ENCODE measurements at places on chromosomes 6 and 20.

DNA sequence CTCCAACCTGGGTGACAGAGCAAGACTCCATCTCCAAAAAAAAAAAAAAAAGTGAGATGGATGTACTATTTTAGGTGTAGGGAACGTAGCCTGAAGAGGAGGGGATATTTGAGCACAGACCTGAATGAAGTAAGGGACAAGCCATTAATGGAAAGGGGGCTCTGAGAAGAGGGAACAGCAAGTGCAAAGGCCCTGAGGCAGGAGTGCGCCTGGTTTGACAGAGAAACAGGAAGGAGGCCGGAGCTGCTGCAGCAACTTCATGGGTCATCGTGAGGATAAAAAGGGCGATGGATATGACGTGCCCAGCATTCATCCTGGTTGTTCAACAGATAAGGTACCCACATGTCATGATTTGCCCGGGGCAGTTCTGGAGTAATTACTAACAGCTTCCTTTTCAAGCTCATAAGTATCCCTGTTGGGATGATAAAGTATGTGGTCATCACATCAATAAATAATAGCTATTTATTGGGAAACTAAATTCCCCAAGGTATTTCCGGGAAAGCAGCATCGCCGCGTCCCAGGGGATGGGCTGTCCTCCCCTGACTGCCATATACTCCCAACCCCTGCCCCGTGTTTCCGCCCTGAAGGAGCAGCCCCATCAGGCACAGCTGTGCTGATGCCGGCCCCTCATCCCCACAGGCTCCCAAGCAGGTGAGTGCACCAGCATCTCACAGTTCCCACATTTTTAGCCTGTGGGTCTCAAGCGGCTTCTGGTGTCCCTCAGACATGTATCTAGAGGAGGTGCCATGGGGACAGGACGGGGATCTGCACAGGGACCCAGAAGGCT is 43.4 kb downstream of the DLGAP4 start:
- no peak for DNase-seq

GRCh38 chr20:50331469-50332363 is 141.1 kb downstream of the CEBPB start:
- no peak for DNase-seq

DNA sequence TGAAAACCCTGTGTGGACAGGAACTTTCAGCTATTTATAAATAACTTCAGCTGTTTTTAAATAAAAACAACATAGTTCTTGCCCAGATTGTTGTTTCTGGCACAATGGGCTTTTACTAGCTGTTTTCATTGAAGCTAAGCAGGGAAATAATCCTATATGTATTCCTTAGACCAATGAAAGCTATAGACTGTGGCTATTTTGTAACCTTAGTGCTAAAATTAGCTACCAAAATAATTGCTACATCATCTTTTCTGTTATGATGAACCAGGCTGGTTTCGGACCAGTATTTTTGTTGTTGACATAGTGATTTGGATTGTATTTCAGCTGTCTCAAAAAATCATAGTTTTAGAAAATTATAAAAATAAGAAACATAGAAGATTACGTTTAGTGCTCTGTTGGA is 13.7 kb downstream of the PHF3 start:
- DNase-seq, result no peak

GRCh38 chr20:37726971-37727956 is 33.4 kb downstream of the CTNNBL1 start:
- DNase-seq, result no peak

DNA sequence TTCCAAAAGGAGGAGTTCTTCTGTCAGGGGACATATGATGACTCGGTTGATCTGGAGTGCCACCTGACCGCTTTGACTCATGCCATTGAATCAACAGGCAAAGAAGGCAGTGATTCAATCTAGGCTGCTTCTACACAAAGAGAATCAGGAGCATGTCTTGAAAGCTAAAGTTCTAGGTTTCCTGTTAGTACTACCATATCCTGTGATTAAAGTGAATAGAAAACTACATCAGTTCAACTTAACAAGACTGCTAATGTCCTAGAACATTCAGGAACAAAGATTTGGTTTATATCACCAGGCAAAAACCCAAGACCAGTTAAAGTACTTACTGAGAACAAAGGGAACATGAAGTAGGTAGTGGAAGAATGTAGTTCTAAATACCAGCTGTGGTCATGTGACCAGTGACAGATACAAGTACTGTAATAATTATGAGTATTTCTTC is 216.8 kb upstream of the SGK1 start:
- no peak for DNase-seq

- DNase-seq, result no peak
These were observed 4.1 kb upstream of the ZKSCAN8 start for GRCh38 chr6:28137505-28137981.

All from AG09309 (cell line).